ENCODE measurements at places on chromosomes 5 and 9.

GRCh38 chr5:72451741-72452505 lies 55.3 kb downstream of the ZNF366 start:
- H3K4me1 ChIP-seq = no peaks in the 10 kb centered on the region
- DNase-seq = no peak
- H3K4me3 ChIP-seq = no peak overlapping the region
- no peak overlapping the region for H3K27ac ChIP-seq

GRCh38 chr9:105385381-105385985 lies 62.4 kb upstream of the FSD1L start:
- peaks cover 14% of the 10 kb centered on the region for H3K4me1 ChIP-seq
- no peak for DNase-seq
- no peaks in the 10 kb centered on the region for H3K27me3 ChIP-seq

DNA sequence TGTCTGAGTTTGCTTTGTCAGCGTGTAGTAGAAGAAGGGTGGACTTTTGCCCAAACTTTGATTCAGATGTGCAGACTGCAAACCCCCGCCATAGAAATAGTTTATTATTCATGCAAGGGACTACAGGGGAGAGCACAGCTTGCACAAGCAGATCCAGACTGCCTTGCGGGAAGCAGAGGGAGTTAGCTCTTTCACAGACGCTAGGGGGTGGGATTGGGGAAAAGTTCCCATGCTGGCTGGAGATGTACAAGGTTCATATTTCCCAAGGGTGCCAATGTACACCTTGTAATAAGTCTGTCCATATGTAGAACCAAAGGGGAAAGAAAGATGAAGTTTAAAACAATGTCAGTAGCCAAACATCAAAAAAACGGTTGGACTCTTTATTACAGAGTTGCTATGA lies 749.7 kb upstream of the COX7C start:
- no peaks in the 10 kb centered on the region for H3K36me3 ChIP-seq
- H3K27me3 ChIP-seq = no peaks in the 10 kb centered on the region
- no peaks in the 10 kb centered on the region for H3K4me1 ChIP-seq
- no peak overlapping the region for H3K27ac ChIP-seq
- no peak overlapping the region for H3K4me3 ChIP-seq

GRCh38 chr9:23962101-23962500 lies 136.1 kb upstream of the ELAVL2 start:
- H3K36me3 ChIP-seq = no peaks in the 10 kb centered on the region
- no peak overlapping the region for H3K27ac ChIP-seq
- no peaks in the 10 kb centered on the region for H3K27me3 ChIP-seq
- no peak for DNase-seq
- no peaks in the 10 kb centered on the region for H3K4me1 ChIP-seq
- H3K4me3 ChIP-seq = no peak overlapping the region

- no peak overlapping the region for H3K4me3 ChIP-seq
- DNase-seq = no peak
- no peaks in the 10 kb centered on the region for H3K4me1 ChIP-seq
- H3K27me3 ChIP-seq = no peaks in the 10 kb centered on the region
- H3K36me3 ChIP-seq = no peaks in the 10 kb centered on the region
Observed at GRCh38 chr9:117365438-117365837, 49.4 kb downstream of the ASTN2 start.

DNA sequence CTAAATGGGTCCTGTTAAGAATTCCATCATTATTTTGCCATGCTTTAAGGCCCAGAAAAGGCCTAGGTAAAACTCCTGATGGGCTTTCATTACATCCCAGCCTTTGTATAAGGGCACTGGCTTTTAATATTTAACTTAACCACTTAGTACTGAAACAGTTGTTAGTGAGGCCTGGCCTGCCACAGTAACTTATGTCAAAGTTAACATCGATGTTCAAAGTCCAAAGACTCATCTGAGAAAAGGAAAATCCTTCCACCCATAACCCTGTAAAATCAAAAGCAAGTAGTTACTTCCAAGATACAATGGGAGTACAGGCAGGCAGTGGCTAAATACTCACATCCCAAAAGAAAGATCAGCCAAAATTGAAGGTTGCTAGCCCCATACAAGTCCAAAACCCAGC lies 15.0 kb upstream of the UGT3A1 start:
- peaks cover 36% of the 10 kb centered on the region for H3K27me3 ChIP-seq
- H3K4me3 ChIP-seq = no peak overlapping the region
- H3K4me1 ChIP-seq = no peaks in the 10 kb centered on the region
- DNase-seq = no peak
- no peaks in the 10 kb centered on the region for H3K36me3 ChIP-seq

- no peak overlapping the region for H3K27ac ChIP-seq
- no peaks in the 10 kb centered on the region for H3K27me3 ChIP-seq
- H3K4me3 ChIP-seq = no peak overlapping the region
- H3K36me3 ChIP-seq = no peaks in the 10 kb centered on the region
Observed at GRCh38 chr9:28770226-28770625, 1196.9 kb upstream of the C9orf72 start.

DNA sequence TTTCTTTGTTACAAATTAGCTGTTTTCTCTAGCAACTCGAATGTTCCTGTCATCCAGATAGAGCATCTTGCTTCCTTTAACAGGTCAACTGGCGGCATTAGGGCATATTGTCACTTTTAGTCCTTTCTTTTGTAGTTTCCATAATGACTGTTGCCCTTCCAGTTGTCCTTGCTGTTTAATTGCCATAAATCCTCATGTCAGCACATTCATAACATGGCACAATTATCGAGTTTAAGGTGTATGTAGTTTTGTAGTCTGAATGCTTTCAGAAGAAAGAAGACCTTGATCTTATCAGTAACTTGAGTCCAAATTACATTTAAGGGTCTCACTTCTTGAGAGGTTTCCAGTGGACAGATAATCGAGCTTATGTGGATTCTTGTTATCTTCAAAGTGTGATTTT lies 161.7 kb upstream of the CDH12 start:
- no peak for DNase-seq
- H3K36me3 ChIP-seq = no peaks in the 10 kb centered on the region
- no peak overlapping the region for H3K4me3 ChIP-seq
- no peaks in the 10 kb centered on the region for H3K27me3 ChIP-seq
- no peak overlapping the region for H3K27ac ChIP-seq

DNA sequence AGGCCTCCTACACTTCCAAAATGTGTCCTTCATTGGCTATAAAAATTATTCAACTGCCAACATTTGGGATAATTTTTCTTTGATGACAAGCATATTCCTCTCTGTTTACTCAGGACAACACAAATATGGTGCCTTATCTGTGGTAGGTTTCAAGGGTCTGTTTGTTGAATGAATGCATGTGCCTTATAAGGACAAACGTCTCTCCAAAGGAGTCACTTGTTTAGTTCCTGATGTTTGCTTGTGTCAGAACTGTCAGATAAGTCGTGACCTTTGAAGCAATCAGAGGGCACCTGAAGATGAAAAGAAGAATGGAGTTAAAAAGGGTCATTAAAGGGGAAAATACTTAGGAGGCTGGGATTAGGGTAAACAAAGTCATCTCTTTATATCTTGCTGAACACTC lies 3.6 kb upstream of the OR1J2 start:
- H3K4me1 ChIP-seq = no peaks in the 10 kb centered on the region
- H3K36me3 ChIP-seq = no peaks in the 10 kb centered on the region
- no peak overlapping the region for H3K4me3 ChIP-seq
- H3K27me3 ChIP-seq = peaks cover 40% of the 10 kb centered on the region

Data from central memory CD8-positive, alpha-beta T cell (primary cell).